ENCODE measurements at places on chromosomes 5 and 9.

GRCh38 chr9:113482341-113482740, 18.8 kb downstream of the RGS3 start:
- no peak for DNase-seq

GRCh38 chr9:134959126-134959970, 41.6 kb upstream of the FCN1 start:
- DNase-seq = no peak

- DNase-seq = no peak
These were observed 5.4 kb upstream of the MYOT start for GRCh38 chr5:137862251-137862650.

DNA sequence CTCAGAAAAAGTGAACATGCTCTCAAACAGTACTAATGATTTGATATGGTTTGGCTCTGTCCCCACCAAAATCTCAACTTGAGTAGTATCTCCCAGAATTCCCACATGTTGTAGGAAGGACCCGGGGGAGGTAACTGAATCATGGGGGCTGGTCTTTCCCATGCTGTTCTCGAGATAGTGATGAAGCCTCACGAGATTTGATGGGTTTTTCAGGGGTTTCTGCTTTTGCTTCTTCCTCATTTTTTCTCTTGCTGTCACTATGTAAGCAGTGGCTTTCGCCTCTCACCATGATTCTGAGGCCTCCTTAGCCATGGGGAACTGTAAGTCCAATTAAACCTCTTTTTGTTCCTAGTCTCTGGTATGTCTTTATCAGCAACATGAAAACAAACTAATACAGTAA, 401.3 kb downstream of the BNC2 start:
- DNase-seq = no peak

- DNase-seq = no peak
These were observed 4.2 kb upstream of the TTC23L start for GRCh38 chr5:34834794-34835089.

GRCh38 chr9:6078382-6079105, 63.1 kb upstream of the RANBP6 start:
- no peak for DNase-seq

DNA sequence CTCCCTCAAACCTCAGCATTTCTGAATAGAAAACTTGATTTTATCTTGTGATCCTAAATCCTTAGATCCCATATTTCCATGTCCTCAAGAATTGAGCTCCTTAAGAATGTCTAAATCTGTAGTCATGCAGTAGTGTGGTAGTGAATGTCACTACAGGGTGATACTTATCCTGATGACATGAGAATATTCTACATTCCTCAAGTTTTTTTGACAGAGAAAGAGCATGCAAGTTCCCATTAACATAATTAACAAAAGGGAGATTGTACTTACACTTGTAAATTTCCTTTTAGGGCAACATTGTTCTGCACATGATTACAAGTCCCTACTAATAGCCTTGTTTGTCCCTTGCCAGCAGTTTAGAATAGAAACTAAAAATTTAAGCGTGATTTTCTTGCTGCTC, 352.3 kb downstream of the PTPRD start:
- no peak for DNase-seq

GRCh38 chr9:111066468-111066867, 28.2 kb upstream of the LPAR1 start:
- no peak for DNase-seq

DNA sequence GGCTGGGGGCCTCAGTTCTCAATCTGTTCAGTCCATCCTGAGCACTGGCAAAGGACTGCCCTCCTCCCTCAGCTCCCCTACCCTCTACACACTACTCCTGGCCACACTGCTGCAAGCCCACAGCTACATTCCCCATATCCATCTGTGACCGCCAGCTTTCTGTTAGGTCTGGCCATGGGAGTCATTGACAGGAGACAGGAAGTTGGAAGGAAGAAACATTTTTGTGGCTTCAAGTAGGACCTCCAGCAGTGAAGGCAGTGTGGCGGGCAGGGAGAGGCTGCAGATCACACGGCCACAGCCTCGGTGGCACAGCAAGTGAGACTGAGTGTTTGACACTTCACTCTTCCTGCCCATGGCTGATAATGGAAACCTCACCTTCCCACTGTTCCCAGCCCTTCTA, 55.9 kb downstream of the SECISBP2 start:
- DNase-seq = peak; percentile 12

- DNase-seq = no peak
These were observed 298.8 kb downstream of the NR2F1-AS1 start for GRCh38 chr5:93281980-93282772.

- DNase-seq = peak; percentile 80
These were observed 196.8 kb downstream of the AUH start for GRCh38 chr9:91164724-91165520.

- no peak for DNase-seq
These were observed 9.4 kb downstream of the SCGB3A2 start for GRCh38 chr5:147887930-147888329.

DNA sequence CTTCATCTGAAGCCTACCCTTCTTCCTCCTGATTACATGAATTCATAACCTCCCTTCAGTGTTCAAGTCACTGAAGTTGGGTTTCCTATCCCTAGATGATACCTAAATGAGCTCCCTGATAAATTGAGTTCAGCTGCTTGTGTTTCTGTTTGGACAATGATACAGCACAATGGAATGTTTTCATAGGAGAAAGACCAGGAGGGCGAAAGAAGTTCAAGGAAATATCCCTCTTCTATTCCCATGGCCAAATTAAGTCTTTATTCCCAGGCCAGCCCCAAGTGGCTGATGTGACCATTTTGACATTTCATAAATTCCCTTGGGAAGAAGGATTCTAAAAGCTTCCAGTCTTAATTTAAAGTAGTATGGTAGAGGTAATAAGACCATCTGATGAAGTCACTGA, 555.8 kb upstream of the CLINT1 start:
- peak; percentile 47 for DNase-seq

DNA sequence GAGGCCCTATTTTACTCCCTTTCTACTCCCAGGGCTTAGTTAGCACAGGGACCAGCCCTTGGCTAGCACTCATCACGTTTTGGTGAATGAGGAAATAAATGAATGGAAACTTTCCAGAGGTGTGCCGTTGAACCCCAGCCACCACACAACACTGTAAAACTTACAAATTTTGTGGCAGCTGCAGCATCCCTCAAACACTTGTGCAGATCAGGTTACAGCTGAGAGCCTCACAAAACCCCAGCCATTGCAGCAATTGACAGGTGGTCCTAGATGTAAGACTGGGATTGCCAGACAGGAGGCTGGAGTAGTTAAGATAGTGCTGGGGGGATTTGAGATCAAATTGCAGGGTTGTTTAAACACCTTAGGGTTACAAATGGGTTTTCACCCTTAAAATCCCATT, 482.2 kb upstream of the KIF2A start:
- DNase-seq = no peak

DNA sequence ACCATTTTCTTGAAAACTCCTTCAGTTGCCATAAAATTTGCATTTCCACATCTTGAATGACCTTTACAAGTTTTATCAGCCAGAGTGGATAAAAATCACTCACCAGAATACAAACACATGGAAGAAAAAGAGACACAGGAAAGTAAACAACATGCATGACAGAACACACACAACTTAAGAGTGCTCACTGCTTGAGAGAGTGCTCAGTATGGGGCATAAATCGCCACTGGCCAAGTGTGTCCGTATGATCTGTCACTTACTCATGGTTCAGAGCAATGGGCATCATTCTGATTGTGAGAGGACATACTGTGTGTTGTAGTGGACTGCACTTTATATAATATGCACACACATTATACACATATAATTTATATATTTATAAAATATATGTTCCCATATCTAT, 155.6 kb upstream of the NTRK2 start:
- DNase-seq = no peak

DNA sequence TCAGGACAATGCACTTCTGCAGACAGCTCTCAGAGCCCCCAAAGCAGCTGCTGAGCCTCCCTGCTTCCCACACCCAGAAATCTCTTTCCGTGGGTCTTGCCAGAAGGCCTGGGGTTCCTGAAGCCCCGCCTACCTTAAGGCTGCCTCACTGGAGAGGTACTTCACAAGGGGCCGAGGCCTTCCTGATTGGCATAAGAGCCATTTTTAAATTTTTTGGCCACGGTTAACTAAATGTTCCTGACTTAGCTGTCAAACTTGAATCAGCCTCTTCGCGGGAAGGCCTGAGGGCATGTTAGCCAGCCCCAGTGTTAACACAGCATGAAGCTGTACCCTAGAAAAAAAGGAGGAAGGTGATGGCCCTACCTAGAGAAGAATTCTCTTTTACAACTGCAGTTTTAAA, 20.7 kb upstream of the EPB41L4B start:
- no peak for DNase-seq

DNA sequence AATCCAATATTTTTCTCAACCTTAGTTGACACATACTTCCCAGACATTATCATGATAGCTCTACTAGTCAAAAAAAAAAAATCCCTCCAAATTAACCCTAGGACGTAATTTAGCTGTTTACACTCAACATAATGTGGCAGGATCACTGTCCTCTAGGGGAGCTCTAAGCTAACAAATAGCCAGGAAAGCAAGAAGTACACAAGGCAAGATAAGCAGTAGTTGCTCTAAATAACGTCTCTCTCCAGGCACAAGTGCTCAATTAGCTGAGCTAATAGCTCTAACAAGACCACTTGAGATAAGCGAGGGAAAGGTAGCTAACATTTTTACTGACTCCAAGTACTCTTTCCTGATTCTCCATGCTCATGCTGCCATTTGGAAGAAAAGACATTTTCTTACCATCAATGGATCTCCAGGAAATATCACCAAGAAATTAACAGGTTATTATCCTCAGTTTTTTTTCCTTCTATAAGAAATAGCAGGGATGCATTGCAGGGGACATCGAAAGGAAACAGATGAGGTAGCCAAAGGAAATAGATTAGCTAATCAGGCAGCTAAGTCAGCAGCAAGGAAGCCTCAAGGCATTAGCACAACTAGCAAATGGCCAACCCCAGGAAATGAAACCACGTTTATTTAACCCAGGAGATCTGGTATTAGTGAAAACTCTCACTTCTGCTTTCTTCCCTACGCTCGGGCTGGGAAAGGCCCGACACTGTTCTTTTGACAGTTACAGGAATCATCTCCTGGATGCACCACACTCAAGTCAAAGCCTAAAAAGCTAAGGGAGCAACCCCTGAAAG, 614.1 kb downstream of the PTPRD start:
- no peak for DNase-seq

DNA sequence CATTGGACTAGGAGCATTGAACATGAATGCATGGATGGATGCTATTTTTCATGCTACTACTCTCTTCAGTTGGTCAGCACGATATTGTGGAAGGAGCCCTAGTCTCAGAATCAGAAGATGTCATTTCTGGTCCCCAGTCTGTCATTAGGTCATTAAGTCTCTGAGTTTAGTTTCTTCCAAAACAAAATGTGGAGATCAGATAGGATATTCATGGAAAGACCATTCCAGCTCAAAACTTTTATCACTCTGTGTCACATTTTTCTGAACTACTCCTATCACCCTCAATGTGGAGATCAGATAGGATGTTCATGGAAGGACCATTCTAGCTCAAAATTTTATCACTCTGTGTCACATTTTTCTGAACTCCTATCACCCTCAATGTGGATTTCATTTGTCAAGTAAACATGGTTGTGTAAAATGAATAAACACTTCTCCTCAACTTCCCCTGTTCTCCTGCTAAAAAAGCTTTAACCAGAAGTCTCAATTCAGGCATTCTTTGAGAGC, 296.8 kb downstream of the MRPS30 start:
- no peak for DNase-seq

GRCh38 chr5:75566710-75567309, 44.4 kb upstream of the ANKDD1B start:
- peak; percentile 79 for DNase-seq

DNA sequence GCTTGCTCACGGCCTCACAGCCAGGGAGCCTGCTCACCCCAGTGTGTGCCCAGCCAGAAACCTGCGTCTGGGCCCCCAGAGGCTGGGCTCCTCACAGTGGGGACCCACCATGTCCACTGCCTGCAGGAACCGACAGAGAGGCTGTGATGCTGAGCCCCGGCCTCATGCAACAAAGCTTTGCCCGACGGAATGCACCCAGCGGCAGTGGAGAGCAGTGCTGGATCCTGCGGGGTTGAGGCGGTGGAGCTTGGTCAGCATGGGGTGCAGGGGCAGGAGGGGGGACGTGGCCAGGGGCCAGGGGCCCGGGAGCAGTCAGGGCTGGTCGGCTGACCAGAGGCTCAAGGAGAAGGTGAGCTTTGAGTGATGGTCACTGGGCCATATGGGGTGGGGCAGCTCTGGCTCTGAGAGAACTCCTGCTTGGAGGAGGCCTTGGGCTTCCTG, 7.7 kb upstream of the CEP72 start:
- DNase-seq = no peak

DNA sequence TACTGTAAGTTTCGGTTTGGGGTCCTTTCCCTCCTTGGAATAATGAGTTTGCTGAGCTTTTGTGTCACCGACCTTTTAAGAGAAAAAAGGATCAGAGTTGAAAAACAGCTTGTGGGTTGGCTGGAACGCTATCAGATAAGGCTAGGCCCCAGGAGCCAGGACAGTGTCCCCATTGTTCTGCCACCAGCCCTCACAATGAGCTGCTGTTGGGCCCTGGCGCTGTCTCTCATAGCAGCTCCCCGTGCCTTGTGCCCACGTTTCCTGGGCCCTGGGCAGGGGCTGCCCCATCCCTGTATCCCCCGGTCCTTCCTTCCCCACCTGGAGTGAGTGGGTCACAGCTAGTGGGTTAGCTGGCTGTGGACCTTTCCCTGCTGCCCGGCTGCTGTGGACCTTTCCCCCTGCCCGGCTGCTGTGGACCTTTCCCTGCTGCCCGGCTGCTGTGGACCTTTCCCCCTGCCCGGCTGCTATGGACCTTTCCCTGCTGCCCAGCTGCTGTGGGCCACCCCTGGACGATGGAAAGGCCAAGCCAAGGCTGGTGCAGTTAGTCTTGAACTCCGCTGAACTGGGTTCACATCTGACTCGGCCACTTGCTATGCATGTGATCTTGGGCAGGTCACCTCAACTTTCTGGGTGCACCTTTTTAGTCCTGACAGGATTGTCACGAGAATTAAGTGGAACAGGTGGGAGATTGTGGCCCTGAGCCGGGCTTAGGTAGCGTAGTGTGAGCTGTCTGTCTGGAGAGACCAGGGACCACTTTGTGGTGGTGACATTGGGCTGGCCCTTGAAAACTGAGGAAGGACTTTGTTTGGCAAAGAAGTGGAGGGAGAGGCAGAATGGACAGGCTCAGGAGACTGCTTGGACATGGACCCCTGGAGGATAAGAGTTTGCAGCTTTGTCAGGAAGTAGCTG, 99.5 kb downstream of the DAB2IP start:
- no peak for DNase-seq
